ENCODE measurements at places on chromosomes 1 and 21.

GRCh38 chr21:46118316-46119143 lies 20.6 kb downstream of the COL6A2 start:
- no peak for DNase-seq

- no peak for DNase-seq
Observed at GRCh38 chr1:86826856-86827255, 87.1 kb downstream of the SELENOF start.

GRCh38 chr1:110190282-110190929 lies 19.7 kb upstream of the KCNC4 start:
- no peak for DNase-seq

- peak; percentile 33 for DNase-seq
Observed at GRCh38 chr1:160542303-160542945, 19.4 kb upstream of the SLAMF6 start.
